ENCODE measurements at places on chromosomes 12 and 14.

GRCh38 chr12:110841007-110841406 is 5.8 kb upstream of the CCDC63 start:
- DNase-seq, result no peak

GRCh38 chr12:56162468-56163290 is 4.5 kb downstream of the MYL6 start:
- no peak for DNase-seq

DNA sequence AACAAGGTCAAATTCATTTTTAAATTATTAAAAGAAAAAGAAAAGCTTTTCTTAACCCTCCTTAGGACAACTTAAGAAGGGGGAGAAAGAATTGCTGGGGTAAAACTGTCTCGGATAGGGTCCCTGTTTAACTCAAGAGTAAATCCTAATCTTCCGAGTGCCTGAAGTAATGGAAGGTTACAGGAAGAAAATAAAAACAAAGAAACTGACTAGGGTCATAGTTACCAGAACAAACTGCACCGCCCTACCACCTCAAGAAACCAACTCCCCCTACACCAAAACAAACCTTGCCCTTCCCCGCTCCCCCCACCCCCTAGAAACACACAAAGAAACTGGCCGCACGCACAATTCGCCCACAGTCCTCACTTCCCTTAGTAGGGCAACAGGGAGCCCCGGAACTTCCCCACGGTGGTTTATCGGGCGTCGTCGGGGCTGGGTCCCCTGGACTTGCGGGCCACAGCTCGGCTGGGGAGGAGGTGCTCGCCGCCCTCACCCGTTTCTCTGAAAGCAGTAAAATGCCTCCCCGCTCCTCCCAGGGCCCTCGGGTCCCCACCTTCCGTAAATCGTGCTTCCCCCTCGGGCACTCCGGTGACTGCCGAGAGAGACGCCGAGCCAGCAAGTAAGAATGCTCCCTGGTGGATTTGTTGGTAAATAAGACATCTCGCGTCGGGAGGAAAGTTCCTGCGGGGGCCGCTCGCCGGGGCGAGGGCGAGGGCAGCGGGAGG is 2.4 kb downstream of the SINHCAF start:
- DNase-seq, result peak; percentile 58

DNA sequence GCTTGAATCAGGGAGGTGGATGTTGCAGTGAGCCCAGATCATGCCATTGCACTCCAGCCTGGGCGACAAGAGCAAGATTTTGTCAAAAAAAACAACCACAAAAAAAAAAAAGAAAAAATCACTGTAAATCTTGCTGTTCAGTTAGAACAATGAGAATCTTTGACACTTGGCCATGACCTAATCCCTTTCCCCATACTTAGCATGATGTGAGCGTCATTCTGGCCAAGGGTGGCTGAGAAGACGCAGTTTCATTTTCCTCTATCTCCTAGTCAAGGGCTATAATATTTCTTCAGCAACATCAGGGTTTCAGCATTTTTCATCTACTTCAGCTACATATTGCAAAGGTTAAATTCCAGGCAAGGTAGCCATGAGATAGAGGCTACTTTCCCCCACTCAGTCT is 599.4 kb upstream of the MDGA2 start:
- DNase-seq, result no peak

DNA sequence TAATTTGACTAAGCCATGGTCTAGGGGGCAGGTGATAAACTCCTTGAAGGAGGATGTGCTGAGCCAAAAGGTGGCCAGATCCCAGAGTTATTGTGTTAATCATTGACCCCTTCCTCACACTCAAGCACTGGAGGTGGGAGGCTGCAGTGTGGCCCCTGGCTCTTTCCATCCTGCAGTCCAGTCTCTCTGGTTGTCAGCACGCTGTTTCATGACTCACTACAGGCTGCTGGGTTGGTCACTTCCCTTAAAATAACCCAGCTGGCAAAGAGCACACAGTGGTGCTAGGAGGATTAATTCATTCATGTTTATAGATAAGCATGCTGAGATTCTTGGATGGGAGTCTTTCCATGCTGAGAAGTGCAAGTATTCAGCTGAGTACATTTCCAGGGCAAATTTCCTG is 228.9 kb downstream of the ANO2 start:
- no peak for DNase-seq

DNA sequence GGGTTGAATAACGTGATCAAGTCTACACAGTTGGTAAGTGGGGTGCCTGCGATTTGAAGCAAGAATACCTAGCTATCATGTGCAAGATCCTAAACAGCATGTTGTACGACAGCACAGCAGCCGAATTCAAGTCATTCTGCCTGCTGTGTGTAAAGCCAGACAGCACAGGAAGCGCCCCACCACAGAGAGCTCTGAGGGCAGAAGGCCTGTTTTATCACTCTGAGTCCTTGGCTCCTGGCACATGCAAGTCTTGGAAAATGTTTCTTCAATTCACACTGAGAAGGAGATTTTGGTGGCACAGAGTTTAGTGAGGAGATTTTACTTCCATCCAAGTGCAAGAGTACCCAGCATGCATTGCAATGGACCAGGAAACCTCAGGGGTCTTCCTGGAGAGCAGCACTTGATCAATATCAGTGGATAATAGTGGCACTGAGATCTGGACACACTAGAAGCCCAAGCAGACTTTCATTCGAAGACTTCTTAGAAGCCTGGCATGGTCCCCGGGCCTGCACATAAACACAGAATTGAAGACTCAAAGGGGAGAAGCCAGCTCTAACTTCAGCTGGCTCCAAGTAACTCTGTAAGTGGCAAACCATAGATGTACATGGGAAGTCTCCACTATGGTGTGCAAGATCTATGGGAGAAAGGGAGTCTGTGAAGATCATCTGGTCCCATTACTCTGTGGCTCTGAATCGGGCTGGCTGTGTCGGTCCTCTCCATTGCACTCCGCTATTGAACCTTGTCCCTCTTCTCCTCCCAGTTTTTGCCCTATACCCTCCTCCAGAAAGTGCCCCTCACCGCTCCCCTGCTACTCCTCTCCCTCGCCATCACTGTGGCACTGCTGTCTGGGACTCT is 1.5 kb upstream of the KRT1 start:
- DNase-seq, result peak; percentile 7

DNA sequence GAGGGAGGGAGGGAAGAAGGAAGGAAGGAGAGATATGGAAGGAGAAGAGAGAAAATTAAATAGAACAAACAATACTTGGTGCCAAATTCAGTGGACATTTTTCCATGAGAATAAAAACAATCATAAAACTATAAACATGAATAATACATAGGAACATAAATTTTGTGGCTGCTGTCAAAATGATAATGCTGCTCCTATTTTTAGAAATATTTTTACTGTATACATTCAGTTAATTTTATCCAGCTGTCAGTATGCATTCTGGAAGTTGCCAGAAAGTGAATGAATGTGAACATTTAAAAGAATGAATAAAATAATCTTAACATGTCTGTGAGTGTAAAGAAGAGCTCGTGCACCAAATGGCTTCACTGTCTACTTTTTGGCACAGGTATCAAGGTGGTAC is 13.9 kb upstream of the PCED1B start:
- DNase-seq, result no peak

DNA sequence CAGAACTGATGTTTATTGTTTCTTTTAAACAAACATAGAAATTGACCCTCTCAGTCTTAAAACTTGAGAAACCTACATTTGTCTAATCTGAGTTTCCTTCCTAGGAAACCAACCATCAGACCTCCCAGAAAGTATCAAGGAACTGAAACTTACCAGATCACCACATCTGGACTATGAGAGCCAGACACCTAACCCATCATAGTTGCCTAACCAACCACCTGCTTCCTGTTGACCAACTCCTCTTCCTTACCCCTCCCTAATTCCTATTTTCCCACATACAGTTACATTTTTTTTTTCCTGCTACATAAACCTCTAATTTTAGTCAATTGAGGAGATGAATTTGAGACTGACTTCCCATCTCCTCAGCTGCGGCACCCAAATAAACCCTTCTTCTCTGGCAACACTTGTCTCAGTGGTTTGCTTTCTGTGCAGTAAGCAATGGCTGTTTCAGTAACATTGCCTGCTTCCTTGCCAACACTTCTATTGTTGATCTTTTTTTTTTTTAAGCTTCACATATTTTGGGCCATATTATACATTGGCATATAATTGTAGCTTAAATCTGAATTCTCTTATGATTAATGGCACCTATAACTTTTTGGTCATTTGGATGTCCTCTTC is 34.3 kb downstream of the KLRD1 start:
- DNase-seq, result no peak

- DNase-seq, result peak; percentile 21
These were observed 31.1 kb downstream of the GPHN start for GRCh38 chr14:66539034-66539433.

DNA sequence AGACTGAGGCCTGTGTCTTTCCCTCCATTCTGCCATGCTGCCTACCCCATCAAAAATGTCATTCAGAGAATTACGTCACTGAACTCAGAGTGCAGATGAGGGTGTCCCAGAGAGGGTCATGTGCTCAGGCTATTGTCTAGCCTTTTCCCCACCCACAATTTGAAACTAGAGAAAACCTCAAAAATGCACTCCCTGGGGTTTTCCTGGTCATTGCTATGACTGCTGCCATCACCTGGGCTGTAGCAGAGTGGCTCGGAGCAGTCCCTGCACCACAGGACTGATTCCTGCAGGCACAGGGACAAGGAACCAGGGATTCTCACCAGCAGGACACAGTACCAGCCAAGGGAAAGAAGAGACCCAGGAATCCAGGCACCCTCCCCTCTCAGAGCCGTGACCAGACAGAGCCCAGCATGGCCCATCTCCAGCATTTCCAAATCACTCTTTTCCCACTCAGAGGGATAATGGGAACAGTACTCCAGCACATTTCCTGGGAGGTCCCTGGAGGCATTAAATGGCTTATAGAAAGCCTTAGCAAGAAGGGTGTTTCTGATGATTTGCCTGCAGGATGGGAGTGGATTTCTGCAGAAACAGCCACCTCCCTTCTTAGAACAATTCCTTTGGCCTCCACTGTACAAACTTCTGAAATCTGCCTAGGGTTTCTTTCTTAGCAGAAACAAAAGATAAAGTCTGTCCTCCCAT is 45.9 kb downstream of the VWF start:
- DNase-seq, result no peak

- no peak for DNase-seq
These were observed 117.2 kb downstream of the PPM1H start for GRCh38 chr12:62817556-62818271.

- DNase-seq, result no peak
These were observed 13.1 kb downstream of the TEDC1 start for GRCh38 chr14:105503935-105504692.

DNA sequence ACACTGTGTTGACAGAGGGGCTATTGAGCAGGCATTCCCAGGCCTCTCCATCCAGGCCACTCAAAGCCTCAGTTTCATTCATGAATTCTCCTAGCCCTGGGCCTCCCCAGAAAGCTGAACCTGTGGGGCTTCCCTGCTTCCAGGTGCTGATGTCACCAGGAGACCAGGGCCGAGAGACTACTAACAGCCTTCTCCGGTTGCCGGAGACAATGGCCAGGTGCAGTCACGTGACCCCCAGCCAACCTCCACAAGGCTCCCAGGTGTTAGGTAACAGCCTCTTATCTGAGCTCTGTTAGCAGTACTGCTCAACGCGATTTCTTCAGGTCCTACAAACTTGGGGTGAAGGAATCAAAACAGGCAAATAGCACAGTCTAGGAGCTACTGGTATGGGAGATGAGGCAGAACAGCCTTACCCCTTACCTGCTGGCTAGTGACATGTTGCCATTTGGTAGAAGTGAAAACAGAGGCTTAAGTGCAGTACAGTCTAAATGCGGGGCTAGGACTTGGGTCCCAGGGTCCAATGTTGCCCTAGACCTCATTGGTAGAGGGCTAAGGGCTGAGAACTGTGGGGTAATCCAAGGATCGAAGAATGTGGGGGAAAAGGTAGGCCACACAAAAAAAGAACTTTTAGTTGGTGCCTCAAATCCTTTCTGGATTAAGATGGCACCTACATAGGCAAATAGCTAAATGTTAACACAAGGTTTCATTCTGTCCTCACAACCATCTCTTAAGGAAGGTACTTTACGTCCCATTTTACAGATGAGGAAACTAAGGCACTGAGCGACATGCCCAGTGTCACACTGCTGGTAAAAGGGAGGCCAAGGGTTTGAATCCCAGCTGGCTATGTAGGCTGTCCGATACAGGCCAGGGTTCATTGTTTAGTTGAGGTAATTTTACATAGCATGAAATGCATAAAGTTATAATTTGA is 3.8 kb downstream of the CCDC88C start:
- DNase-seq, result no peak

GRCh38 chr12:40015345-40015744 is 90.5 kb downstream of the SLC2A13 start:
- peak; percentile 17 for DNase-seq

- DNase-seq, result peak; percentile 16
These were observed 5.8 kb upstream of the LRP10 start for GRCh38 chr14:22865424-22866405.

- DNase-seq, result no peak
These were observed 33.2 kb downstream of the RFLNA start for GRCh38 chr12:124328116-124328515.

Measured in activated CD4-positive, alpha-beta T cell treated with anti-CD3 and anti-CD28 coated beads, Interleukin-2, Interleukin-6, amounts not matched to agents 100 ng/mL and 50 ng/mL, durations not matched to agents 16 hours and 8 hours (primary cell).